ENCODE measurements at places on chromosomes 3 and 15. TPM values are rescaled to one million over a fixed set of nuclear protein-coding genes. Genes with fewer than 3 reads are reported as not detected.

DNA sequence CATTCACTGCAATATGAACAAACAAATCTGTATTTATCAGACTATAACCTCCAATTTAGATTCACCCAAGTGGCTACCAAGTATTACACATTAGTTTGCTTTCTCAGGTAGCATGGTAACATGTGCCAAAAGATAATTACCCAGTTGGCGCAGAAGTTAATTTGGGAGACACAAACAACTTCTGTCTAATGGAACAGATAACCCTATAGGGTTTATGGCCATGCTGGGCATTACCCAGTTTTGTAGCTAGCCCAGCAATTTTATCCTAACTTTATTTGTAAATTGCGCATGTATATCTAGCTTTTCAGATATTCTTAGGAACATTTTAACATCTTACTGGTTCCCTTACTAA, 780 bp downstream of the RPL22L1 start:
- H3K27ac ChIP-seq: peak overlapping the region; percentile 97
- H3K27me3 ChIP-seq: no peaks in the 10 kb centered on the region
- H3K4me3 ChIP-seq: peak overlapping the region; percentile 93
- peak; percentile 21 for DNase-seq
- H3K36me3 ChIP-seq: peaks cover 52% of the 10 kb centered on the region

DNA sequence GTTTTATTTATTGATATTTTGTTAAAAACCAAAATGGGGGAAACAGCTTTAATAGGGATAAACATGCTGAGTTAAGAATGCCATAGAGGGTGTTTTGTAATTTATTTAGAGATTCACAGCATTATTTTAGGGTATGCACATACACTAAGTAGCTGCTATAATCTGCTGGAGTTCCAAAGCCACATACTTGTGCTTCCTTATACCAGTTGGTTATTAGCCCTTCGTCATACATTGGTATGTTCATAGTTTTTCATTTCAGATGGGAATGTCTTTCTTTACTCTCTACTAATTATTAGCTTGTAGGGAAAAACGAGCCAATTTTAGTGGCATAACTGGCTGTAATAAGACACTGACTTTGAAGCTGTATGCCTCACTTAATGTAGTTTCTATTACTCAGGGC, 74.9 kb downstream of the PFN2 start:
- no peak overlapping the region for H3K27ac ChIP-seq
- H3K36me3 ChIP-seq: peaks cover 7% of the 10 kb centered on the region
- H3K27me3 ChIP-seq: no peaks in the 10 kb centered on the region
- peaks cover 8% of the 10 kb centered on the region for H3K4me1 ChIP-seq
- no peak for DNase-seq

- H3K27ac ChIP-seq: no peak overlapping the region
- H3K27me3 ChIP-seq: no peaks in the 10 kb centered on the region
- H3K4me3 ChIP-seq: no peak overlapping the region
- peaks cover 11% of the 10 kb centered on the region for H3K4me1 ChIP-seq
- no peaks in the 10 kb centered on the region for H3K36me3 ChIP-seq
- DNase-seq: no peak
Observed at GRCh38 chr15:39663704-39664250, 82.9 kb downstream of the THBS1 start.

DNA sequence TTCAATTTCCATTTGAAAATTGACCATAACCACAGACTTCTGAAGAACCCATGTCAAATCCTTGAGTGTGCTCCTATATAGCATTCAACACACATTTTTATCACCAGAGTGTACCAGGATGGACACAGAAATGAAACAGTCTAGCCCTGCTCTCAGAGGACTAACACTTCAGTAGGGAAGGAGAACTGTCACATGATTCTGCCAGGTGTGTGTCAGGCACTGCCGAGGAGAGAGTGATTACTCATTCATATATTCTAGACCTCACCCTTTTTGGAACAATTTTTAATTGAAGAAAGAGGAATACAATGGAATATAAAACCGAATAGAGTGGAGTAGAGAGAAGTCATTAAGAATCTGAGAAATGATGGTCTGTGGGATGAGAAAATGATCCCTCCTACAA, 125.8 kb downstream of the ERC2 start:
- no peak overlapping the region for H3K27ac ChIP-seq
- H3K4me1 ChIP-seq: peaks cover 6% of the 10 kb centered on the region
- peaks cover 27% of the 10 kb centered on the region for H3K27me3 ChIP-seq
- H3K36me3 ChIP-seq: no peaks in the 10 kb centered on the region

MRAS gene
- 5.2 TPM for total RNA-seq

SLC7A14 gene
- total RNA-seq: not detected

LRRC31 gene
- total RNA-seq: not detected

Data from MCF 10A (cell line).